ENCODE measurements at places on chromosomes 2 and 18. TPM values are rescaled to one million over a fixed set of nuclear protein-coding genes. Genes with fewer than 3 reads are reported as not detected.

GRCh38 chr2:63012541-63012940 lies 38.1 kb upstream of the OTX1 start:
- no peak for DNase-seq

GRCh38 chr2:9440058-9440727 lies 16.7 kb downstream of the CPSF3 start:
- no peak for DNase-seq

DNA sequence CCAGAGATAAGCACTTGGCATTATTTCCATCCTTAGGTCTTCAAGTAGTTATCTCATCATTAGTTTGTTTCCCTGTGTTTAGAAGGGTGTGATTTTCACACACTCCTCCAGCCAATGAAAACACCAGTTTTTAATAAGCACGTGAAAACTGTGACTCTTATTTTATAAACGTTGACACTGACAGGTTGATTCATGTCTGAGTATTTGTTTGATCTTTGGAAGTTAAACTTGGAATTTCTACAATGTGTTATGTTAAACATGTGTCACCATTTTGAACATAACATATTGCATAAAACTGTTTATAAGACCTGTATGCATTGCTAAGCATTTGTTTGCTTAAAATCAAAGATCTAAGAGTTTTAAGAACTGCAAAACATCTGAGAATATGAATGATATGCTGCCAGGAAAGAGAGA lies 27.6 kb downstream of the SLC40A1 start:
- DNase-seq: no peak

GRCh38 chr2:152407204-152407721 lies 72.3 kb downstream of the FMNL2 start:
- no peak for DNase-seq

GRCh38 chr2:239154971-239155805 lies 245.6 kb downstream of the HDAC4 start:
- DNase-seq: no peak

GRCh38 chr2:65360441-65360840 lies 72.0 kb downstream of the SPRED2 start:
- DNase-seq: no peak

GRCh38 chr18:3209859-3210569 lies 9.8 kb downstream of the MYOM1 start:
- no peak for DNase-seq

GRCh38 chr18:7772510-7772888 lies 205.4 kb downstream of the PTPRM start:
- DNase-seq: no peak

GRCh38 chr2:207600231-207600630 lies 25.0 kb downstream of the METTL21A start:
- no peak for DNase-seq

DNA sequence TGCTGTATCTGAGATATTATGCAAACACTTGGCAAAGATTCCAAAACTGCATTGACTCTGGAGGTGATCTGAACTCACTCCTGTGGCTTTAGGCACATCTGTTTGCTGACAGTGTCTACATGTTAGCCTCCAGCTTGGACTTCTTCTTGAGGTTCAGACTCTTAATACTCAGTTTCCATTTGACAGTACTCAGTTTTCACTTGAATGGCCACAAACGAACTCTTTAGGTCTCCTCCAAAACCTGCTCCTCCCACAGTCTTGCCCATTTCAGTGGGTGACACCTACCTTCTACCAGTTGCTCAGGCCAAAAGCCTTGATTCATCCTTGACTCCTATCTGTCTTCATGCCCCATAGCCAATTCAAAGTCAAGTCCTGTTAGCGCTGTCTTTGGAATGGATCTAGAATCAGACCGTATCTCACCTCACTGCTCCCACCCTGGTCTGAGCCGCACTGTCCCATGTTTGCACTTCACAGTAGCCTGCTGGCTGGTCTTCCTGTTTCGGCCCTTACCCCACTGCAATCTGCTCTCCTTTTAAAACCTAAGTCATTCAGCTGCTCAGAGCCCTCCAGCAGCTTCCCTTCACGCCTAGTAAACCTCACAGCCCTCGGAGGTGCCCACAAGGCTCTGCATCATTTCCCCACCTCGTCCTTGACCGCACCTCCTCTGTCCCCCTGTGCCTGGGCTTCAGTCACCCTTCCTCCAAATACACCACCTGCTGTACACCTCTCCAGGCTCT lies 10.5 kb downstream of the ATG16L1 start:
- no peak for DNase-seq

GRCh38 chr2:120710256-120710655 lies 25.4 kb upstream of the GLI2 start:
- DNase-seq: no peak

DNA sequence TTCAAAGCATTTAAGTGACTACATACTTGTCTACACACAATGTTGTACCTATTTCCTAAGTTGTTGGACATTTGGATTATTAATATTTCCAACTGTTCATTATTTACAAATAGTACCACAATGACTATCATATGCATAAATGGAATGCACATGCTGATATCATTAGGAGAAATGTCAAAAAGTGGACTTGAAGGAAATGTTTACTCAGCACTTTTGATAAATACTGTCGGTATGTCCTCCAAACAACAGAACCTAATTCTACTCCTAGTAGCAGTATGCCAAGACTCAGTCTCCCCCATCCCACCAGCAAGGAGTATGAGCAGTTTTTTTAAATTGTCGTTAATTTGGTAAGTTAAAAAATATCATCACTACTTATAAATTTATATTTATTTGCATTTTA lies 116.8 kb downstream of the L3MBTL4 start:
- no peak for DNase-seq

GRCh38 chr2:25402477-25402876 lies 60.8 kb upstream of the DNMT3A start:
- no peak for DNase-seq

GRCh38 chr2:168060986-168061750 lies 186.2 kb downstream of the STK39 start:
- no peak for DNase-seq

GRCh38 chr2:205763708-205764211 lies 81.5 kb downstream of the NRP2 start:
- DNase-seq: no peak

DNA sequence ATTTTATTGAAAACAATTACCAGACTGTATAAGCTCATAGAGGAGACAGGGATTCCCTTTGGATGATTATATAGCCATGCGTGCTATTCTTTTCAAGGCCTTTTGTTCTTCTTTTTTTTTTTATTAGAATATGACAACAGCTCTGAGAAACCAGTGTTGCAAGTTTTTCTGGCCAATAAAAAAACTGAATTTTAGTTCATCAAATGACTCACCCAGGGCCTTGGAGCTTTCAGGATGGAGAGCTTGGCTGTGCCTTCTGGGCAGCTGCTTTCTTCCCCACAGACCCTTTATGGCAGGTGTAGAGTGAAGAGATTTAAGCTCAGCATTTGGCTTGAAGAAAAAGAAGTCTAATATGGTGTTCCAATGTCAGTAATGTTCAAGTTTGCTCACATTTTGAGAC lies 497.9 kb upstream of the FANCL start:
- no peak for DNase-seq

DNA sequence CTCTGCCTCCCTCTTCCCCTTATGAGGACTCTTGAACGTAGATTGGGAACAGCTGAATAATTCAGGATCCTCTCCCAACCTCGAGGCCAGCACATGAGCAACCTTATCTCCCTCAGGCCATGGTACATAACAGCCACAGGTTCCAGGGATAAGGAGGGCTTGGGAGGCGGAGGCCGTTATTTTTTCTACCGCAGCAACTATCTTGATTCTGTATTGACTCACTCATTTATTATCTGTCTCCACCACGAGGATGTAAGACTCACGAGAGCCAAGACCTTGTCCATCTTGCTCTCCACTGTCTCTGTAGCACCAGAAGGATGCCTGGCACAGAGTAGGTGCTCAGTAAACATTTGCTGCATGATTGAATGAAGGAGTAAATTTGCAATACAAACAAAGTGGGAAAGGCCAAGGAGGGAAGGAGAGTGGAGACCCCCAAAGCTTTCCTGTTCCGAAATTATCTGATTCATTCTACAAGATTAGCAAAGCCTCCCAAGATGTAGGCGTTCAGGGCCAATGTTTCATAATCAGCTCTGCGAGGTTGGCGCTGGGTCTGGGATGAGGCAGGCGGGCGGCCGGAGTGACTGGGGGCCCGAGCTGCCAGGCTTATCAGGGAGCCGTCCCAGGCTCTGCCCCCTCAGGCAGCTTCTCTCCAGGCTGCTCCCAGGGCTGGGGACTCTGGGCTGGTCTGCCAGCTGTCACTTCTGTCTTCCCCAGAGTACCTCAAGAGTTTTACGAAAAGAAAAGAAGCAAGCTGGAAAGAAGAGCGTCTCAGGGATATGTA lies 31.6 kb downstream of the INPP5D start:
- no peak for DNase-seq

- DNase-seq: no peak
Observed at GRCh38 chr2:30769481-30769780, 37.8 kb downstream of the CAPN13 start.

DNA sequence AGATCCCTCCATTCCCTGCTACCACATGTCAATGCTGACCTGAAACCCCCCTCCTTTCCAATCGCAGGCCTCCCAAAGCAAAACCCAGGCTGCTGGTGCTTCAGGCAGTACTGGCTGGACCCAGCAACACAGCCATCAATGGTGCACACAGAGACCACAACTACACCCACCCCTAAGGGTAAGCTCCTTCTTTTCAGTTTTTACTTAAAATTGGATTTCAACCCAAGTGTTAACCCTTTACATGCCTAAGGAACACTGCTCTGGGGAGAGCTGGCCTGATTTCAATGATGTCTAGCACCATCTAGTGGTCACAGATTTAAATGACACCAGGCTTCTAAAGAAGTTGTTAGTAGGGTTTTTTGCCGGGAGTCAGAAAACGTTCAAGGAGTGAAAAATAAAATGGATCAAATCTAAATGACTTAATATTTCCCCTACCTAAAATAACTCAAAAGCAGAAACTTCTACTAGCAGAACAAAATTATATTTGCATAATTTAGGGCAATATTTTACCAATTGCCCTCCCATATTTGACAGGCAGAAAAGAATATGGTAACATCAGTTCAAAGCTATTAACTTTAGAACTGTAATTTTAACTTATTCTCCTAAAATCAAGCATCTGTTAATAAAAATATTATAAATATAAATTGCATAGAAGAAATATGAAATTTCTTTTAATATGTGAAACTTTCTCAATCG lies 24.6 kb downstream of the FECH start:
- no peak for DNase-seq

DNA sequence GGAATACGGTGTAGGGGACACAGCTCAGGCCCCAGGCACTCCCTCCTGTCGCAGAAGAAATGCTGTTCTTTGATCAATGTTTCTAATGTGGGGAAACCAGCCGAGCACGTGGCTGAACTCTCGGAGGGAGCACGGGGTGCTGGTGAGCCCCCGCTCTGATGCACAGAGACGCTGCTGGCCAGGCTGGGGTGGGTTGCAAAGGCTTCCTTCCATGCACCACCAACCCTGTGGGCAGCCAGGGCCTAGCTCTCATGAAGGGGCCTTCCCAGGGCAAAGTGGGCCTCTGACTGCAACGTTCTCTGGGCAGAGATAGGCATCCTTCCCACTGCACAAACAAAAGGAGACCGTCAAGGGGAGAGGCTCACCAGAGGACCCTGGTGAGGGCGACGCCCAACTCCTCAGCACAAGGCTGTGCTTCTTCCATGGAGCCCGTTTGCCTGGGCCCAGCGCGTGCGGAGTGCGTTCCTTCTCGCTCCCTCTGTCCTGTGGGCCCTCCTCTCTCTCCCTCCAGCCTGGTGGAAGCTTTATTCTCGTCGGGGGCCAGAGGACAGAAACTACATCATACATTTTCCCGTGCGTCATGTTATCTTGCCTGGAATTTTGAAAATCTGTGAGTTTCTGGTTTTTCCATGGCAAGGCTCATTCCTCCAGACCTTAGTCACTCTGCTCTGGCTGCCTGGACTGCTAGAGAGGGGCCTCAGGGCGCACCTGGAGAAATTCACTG lies 61.1 kb upstream of the SP3 start:
- DNase-seq: no peak

DNA sequence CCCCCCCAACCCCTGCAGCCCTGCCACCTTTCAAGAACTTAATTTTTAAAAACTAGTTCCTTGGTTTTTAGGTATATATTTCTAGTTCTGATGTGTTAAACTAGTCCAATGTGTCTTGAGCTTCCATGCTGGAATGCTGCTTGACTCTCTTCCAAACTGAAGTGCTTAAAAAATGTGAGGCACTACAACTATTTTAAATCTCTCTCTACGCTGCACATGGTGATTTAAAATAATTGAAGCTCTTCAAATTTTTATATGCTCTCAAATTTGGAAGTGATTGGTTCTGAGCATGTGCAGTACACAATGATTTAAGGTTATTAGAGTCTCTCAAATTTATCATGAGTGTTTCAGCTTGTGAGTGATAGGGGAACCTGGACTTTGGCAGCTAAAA lies 192.6 kb upstream of the ZEB2 start:
- no peak for DNase-seq

DNA sequence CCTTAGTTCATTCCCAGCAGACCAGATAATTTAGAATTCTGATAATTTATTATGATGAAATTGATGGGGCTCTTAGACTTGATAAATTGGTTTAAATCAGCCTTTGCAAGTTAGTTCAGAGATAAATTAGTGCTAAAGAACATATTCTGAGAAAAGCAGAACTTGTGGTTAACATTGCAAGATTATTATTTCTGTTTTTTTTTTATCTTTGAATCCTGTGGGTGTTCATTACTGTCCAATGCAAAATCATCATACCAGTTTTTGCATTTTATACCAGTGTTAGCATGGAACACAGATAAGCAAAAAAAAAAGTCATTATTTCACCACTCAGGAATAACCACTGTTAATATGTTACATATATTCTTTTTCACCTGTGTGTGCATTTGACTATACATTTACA lies 9.1 kb downstream of the SEPTIN2 start:
- no peak for DNase-seq

IL1RN gene
- 6.7 TPM for total RNA-seq

KCNG2 gene
- total RNA-seq: 0.21 TPM

ATF2 gene
- 117 TPM for total RNA-seq

SEPTIN2 gene
- total RNA-seq: 677 TPM

NGEF gene
- total RNA-seq: 4.1 TPM

CPO gene
- total RNA-seq: 0.53 TPM

LYPD6 gene
- total RNA-seq: 16.9 TPM

SKOR2 gene
- total RNA-seq: not detected

GNAL gene
- 6.1 TPM for total RNA-seq

CD8A gene
- not detected for total RNA-seq

CCDC68 gene
- total RNA-seq: 41.3 TPM

ACTG2 gene
- total RNA-seq: 637 TPM

VPS4B gene
- 67.8 TPM for total RNA-seq

STAT4 gene
- 7.1 TPM for total RNA-seq

All from urinary bladder (tissue), 4 donors.